ENCODE measurements at places on chromosomes 4 and X.

DNA sequence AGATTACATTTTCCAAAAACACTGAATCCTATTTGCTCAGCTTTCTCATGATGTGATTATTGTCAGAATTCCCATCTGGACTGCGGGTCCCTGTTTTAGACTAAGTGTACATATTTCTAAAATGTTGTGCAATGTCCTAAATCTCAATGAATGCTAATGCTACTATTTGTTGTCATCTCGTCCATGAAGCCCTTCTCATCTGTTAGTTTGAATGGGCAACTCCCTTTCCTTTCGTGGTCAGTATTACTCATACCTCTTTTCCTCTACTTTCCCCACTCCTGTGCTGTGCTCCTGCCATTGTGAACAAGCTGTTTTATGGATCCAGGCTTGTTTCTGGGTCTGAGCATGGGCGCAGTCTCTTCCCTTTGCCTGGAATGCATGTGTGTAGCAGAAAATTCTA, 91.0 kb downstream of the MID1 start:
- DNase-seq: no peak

GRCh38 chr4:76607846-76608245, 172.8 kb downstream of the SHROOM3 start:
- no peak for DNase-seq

GRCh38 chr4:8473920-8474590, 33.5 kb downstream of the TRMT44 start:
- no peak for DNase-seq

DNA sequence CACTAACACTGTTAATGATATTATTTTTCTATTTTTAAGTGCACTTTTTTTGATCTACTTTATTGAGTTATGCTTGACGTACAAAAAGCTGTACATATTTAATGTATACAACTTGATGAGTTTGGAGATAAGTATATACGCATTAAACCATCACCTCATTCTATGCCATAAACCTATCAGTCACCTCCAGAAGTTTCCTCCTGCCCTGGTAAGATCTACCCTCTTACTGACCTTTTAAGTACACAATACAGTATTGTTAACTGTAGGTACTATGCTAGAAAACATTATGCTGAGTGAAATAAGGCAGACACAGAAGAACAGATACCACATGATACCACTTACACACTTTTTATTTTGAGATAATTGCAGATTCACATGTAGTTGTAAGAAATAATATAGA, 36.9 kb downstream of the INTS6L start:
- no peak for DNase-seq

- DNase-seq: peak; percentile 55
Observed at GRCh38 chr4:41600243-41600912, 62.4 kb downstream of the LIMCH1 start.

DNA sequence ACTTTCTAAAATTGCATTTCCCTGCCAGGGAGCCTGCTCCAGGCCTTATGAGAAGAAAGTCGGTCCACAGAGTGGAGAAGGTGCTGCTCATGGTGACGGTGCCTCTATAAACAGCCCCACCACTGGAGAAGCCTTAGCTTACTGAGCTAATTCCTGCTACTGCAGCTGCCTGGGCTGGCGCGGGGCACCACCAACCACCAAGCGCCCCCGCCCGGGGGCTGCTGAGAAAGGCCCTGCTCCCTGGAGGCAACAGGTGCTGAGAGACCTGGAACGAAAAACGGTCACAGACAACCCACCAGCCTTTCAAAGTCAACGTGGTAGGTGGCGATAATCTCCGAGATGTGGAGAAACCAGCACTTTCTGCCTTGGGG, 2.9 kb downstream of the HCFC1 start:
- DNase-seq: peak; percentile 12

- DNase-seq: no peak
Observed at GRCh38 chr4:78529569-78530209, 21.9 kb upstream of the ANXA3 start.

DNA sequence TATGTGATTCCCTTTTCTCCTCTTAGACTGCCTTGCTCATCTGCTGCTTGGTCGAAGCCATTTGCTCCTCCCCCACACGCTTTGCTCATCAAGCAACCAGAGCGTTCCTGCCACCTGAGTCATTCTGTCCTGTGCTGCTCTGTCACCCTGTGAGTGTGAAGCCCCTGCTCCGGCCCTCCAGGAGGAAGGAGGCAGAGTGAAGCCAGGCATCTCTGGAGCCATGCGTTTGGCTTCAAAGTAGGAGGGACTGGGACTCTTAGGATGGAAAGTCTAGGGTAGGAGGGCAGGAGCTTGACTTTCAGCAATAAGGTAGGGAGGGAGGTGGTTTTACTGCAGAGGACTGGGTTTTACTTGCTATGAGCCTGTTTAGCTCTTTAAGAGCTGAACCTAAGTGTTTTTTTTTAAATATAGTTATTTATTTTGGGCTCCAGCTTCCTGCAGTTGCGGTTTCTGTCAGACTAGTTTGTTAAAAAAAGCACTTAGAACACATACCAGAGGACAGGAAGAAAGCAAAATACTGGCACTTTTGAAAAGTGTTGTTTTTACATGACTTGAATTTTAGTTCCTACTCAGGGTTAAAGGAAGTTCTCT, 63.6 kb downstream of the SPINK2 start:
- DNase-seq: no peak

- DNase-seq: no peak
Observed at GRCh38 chr4:139207247-139207646, 30.2 kb upstream of the ELF2 start.

GRCh38 chrX:17736856-17737709, at the start of gene SCML1:
Gene SCML1 (plus strand): TSS chrX:17737493. CDS start chrX:17744187, 6,694 bp downstream.
- peak; percentile 98 for DNase-seq

GRCh38 chrX:119008110-119008744, 33.8 kb downstream of the LONRF3 start:
- peak; percentile 18 for DNase-seq

- peak; percentile 57 for DNase-seq
Observed at GRCh38 chr4:30716681-30717207, 3.4 kb upstream of the PCDH7 start.

DNA sequence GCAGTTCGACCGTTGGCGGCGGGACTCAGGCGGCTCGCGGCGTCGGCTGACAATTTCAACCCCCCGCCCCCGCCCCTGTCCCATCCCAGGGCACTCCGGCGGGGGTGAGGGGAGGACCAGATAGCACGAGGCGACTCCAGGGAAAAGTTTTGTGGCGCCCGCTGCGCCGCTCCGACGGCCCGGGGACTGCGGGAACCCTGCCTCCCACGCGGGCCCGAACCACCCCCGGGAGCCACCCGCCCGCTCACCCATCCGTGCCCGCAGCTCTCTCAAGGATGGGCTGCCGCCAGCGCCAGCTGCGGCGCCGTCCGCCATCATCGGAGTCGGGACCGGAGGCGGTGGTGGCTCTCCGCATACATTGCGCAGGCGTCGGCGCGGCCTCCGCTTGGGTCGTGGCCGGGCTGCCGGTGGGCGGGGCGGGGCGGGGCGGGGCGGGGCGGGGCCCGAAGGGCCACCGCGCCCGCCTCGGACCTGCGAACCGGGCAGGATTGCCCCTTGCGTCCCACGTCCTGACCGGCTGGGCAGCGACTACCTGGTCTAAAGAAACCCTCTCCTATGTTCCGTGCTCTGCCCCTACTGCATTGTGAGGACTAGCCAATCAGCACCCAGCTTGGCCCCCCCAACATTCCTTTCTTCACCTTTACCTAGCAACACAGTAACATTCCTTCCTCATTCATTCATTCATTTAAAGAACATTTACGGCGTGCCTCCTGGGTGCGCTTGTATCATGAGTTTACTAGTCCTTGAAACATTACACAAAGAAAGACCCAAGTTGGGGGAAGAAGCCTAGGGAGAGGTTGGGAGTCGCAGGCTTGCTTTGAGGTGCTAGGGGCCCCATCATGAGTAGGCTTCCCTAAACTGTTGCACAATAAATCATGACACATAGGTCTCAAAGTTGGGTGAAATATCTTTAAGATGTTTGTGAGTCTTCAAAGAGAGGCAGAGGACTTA, at the start of gene MAP7D3:
MAP7D3 (minus strand) TSS at position 360 of the 951 bp plus-strand sequence; CDS start at position 318, 42 bp downstream.
- DNase-seq: peak; percentile 13

GRCh38 chrX:85504381-85504780, 124.9 kb upstream of the POF1B start:
- no peak for DNase-seq

DNA sequence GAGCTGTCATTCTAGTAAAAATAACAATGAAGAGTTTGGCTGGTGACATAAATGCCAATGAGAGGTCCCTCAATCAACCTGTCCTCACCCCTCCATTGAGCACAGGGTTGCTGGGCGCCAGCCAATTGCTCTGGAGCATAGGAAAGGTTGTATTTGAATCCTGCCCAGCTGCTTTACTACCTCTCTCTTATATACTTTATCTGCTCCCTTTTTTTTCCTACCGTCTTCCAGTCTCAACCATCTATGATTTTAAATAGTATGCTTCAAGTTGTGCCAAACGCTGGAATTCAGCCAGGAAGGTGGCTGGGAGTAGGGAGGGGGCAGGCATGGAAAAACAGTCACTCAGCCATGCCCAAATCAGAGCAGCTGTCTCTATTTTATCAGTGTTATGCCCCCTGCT, 153.8 kb downstream of the NR3C2 start:
- peak; percentile 40 for DNase-seq

DNA sequence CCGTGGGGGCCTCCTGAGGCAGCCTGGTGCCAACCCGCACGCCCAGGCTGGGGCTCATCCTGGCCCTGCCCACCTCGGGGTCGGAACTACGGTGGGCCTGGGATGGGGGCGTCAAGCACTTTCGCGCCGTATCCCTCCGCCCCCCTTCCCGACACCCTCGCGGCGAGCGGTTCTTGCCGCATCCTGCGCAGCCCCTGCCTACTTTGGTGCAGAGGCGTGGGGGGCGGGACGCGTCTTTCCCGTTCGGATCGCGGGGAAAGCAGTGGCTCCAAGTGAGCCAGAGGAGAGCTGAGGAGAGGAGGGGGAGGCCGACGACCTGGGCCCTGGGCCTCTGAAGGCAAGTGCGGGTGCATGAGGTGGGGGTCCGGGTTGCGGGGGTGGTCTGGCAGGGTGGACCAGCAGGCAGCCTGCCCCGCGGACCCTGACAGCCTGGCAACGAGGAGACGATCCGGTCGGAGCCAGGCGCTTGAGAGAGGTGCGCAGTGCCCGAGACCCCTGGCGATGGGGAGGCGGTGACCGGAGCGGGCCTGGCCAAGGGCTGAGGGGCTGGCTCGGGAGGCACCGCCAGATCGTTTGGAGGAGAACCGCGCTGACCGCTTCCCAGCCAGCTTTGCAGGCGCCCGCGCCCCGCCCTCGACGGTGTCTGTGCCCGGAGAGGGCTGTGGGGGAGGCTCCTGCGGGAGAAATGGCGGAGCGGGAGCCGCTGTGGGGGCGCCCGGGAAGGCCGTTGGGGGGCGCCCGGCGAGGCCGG, at the start of gene GPRASP2:
GPRASP2 (plus strand) TSS at position 233 of the 751 bp plus-strand sequence. CDS start 2,422 bp downstream, outside the sequence.
- peak; percentile 7 for DNase-seq

GRCh38 chrX:48854898-48855297, 19.5 kb upstream of the PCSK1N start:
- DNase-seq: no peak

GRCh38 chr4:47692691-47693090, 145.2 kb downstream of the CORIN start:
- DNase-seq: peak; percentile 52

- peak; percentile 62 for DNase-seq
Observed at GRCh38 chr4:82430964-82431745, 765 bp downstream of the ENOPH1 start.

DNA sequence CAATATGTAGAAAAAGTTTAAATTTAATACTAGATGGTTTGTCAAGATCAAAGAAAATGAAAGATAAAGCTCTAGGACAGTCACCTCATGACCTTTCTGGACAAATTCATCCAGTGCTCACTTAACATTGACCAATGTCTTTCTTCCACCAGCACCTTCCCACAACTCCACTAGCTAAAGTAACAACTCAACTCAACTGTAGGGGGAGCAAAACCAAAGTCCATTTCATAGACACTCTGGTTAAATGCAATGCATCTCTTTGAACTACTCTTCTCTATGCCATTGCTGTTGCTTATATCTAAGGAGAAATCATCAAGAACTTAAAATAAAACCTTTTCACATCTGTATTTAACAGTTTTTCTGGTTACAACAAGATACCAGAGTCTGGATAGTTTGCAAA, 25.1 kb downstream of the UGT2B4 start:
- DNase-seq: no peak
